ENCODE measurements at places on chromosomes 2 and 18.

DNA sequence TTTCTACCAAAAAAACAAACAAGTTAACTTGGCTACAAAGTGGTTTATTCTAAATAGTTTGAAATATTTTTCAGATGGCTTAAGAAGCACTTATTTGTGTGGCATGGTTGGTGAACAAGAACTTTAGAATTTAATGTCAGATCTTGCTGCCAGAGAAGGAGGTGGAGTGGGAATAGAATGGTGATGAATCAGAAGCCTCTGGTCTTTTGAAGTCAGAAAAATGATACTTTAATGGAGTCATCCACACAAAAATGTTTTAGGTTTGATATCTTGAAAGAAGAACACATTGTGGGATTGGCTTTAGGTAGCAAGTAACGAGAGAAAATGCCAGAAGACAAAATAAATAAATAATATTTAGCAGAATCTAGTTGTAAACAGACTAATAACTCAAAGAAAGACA lies 243.1 kb upstream of the FANCL start:
- no peak for DNase-seq

GRCh38 chr18:55432307-55433040 lies 155.5 kb downstream of the TCF4 start:
- DNase-seq, result no peak

GRCh38 chr2:35973132-35973736 lies 382.3 kb upstream of the CRIM1 start:
- no peak for DNase-seq

DNA sequence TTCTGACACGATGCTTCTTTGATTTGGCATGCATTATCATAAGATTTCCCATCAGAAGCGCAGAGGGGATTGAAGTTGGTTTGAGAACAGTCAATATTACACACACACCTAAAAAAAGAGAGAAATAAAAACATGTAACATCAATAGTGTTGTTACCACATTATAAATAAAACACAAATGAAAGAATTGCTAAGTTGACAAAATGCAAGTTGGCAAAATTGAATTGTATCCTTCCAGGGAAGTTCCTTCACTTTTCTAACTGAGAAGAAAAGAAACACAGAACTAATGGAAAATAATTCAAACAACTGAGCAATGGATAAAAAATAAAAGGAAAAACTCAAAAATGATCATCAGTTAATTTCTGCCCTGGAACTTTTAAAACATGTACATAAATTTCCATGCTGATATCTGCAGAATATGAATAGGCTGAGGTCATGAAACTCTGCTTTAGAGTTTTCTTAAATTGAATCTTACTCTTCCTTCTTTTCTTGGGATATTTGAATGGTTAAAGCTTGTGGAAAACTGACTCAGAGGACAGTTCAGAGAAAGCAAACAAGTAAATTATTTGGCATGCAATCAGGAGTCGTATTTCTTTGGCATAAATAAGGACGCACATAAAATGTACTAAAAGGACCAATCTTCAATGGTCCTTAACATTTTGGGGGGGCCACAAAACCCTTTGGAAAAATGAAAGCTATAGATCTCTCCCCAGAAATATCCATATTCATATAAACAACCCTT lies 152.4 kb upstream of the CAVIN2 start:
- no peak for DNase-seq

DNA sequence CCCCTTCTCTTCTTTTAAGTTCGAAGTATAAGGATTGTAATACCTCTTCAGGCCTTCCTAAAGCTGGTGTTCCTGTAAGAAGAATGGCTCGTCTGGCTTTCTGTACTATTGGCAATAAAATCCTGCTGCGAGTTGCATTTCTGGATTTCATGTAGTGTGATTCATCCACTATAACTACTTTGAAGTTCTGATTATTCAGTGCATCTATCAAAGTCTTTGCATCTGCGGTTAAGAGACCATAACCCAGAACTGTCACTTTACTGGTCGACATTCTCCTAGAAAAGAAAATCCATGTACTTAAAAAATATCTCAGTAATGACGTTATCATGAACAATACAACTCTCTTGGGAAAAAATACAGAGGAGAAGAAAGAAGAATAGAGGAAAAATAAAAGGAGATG lies 181.1 kb downstream of the ZRANB3 start:
- no peak for DNase-seq

DNA sequence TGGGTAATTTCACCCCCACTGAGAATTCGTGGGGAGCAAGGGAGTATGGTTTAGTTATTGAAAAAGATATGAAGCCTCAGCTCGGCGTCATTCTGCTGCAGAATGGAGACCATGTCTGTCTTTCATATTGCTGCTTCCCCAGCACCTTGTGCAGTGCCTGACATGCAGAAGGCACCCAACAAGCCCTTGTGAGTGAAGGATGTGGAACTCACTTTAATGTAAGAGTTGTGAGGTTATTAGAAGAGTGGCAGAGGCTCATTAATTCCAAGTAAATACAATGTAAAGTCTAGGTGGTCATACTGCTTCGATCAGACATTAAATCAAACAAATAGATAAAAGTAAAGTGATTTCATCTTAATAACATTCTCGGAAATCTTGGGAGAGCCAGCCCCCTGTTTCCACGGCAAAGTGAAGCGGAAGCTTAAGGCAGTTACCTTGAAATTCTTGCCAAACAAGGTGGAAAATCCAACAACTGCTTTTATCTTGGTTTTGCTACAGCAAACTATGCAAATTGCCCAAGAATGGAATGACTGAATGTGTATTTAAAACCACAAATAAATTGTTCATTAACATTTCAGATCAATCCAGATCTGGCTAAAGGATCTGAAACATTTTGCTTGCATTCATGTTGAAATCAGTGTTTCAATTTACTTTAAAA lies 9.6 kb downstream of the CFAP221 start:
- no peak for DNase-seq

- DNase-seq, result no peak
Measured at GRCh38 chr2:188784269-188784762, 189.9 kb upstream of the COL3A1 start.

DNA sequence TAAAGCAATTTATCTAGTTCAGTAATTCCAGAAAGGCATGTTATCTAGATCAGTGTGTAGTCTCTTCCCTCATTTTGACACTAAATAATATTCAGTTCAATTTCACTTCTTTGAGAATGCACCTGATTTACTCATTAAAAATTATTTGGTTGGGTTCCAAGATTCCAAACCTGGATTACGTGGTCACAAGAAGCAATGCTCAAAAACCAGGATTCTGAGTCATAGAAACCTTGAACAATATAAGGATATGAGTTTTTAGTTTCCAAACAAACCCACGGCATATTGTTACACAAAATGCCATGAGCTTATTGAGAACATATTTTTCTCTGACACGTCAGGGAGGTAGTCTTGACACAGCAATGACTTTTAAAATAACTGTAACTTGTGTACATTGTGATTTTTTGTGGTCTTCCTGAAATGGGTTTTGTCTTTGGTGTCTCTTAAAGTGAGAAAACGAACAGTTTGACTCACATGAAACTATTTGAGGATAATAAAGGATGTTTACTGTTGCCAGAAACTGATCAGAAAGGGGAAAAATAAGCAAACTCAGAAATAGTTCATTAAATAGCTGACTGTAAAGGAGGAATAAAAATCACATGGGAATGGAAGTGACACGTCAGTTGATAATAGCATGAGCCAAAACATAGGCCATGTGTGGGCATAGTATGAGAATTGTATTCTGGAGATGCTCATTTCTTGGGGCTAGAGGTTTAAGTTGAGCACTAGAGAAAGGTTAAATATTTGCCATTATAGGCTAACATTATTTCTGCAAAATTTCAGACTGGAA lies 617.7 kb upstream of the CDH2 start:
- no peak for DNase-seq

DNA sequence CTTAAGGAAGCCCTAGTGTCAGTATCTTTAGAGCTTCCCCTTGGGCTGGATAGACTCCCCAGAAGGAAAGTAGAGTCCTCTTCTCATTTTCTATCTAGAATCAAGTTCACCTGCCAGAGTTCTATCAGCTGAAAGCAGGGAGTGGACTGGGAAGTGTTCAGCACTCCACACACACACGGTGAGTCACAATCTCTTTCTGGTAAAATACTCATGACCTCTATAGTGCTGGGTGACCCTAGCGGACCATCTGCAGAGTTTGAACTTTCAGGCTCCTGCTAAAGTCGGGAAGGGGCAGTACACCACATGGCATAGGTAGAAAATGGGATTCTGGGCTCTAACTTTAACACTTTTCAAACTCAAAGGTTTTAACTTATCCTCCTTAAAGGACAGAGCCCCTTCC lies 43.3 kb downstream of the SAP130 start:
- DNase-seq, result no peak

DNA sequence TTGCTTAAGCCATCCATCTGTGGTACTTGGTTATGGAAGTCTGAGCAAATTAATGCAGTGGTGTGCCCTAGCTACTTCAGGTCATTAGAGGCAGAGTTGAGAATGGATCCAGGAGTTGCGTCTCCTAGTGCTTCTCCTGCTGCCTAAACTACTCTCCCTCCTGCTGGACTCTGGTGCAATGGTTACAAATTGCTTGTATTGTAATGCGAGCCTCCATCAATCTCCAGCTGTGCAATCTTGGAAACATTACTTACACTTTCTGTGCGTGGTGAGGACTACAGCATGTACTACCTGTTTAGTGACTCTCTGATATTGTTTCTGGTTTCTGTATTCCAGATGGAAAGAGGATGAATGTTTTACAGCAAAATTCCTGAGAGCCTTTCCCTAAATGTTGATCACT lies 119.0 kb upstream of the CYRIA start:
- DNase-seq, result no peak

DNA sequence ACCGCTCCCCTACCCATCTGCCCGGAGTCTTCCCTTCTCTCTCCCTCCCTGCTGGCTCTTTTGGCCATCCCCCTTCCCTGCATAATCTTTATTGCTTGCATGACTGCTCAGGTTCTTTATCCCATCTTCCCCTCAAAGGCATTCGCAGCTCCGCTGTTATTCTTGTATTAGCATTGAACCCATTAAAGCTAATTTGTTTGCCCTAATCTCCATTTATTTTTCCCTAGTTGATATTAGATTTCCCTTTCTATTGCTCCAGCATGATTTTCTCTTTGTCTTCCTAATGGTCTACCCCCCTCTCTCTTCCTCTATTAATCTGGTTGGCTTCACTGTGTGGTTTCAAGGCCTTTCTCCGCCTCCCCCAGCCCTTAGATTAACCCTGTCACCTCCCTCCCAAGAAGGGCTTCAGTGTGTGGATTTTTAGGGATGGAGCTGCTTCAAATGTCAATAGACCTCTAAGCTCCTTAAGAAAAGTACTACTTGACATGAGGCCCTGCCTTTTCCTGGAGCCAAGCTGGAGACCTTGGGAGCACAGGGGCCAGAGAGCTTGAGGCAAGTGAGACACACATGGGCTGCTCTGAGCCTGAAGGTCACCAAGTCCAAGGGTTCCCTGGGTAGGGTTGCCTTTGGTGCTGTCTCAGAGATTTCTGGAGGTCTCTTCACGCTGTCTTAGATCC lies 20.1 kb downstream of the PAX8 start:
- no peak for DNase-seq

GRCh38 chr2:170707821-170708795 lies 7.0 kb upstream of the SP5 start:
- no peak for DNase-seq

- no peak for DNase-seq
Measured at GRCh38 chr2:209579230-209579749, 155.4 kb downstream of the MAP2 start.

GRCh38 chr2:191666732-191667131 lies 11.2 kb upstream of the NABP1 start:
- DNase-seq, result no peak

DNA sequence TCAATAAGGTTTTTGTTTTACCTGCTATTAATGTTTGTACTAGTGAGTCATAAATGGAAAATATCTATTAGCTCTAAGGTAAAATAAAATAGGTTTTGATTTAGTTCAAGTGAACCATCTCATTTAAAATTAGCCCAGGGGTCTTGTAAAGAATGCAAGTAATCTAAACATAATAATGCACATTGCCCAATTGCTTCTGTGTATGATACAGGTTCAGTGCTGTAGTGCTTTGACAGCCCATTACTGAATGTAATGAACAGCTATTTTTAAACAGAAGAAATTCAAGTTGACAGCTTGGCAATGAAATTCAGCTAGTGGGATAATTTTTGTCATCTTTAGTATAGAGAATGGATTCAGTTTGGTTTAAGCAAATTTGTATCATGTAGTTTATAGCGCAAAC lies 91.5 kb downstream of the CAMKMT start:
- no peak for DNase-seq

- DNase-seq, result no peak
Measured at GRCh38 chr2:121283670-121284462, 1.1 kb downstream of the TFCP2L1 start.

DNA sequence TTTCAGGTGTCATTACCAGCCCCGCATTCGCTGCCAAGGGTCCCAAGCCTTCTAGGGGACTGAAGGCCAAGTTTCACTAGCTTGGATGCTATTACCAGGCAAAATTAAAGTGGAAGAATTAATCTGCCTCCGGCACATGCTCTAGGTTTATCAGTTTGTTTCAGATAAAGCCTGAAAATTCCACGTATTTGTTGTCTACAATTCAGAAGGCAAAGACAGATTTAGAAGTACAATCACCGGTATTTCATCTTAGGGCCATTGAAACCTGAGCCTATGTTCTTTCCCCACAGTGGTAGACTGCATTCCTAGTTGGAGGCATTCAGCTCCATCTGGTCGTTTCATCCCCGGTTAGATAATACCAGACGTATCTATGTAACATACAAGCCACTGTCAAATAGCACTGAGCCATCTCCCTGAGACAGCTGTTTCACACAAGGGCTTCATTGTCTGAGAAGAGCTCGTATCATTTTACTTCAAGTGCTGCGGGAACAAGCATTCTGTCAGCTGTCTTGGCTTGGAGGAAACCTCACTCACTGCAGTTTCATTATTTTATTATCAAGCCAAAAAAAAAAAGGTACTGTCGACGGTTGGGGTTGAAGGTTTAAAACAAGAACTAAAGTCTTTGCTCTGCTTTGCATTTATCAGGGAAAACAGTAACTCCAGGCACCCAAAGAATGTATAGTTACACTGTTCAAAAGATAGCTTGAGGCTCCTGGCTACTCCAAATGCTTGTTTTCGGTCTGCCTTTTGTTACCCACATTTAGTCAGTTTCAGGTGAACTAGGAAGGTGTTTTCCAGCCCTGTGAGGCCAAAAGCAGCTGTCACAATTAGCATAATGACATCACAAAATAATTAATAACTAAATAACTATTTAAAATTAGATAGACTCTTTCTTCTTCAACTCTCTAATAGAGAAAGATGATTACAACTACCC lies 76.7 kb downstream of the TGIF1 start:
- DNase-seq, result no peak

GRCh38 chr2:130878933-130879332 lies 42.2 kb downstream of the ARHGEF4 start:
- no peak for DNase-seq

DNA sequence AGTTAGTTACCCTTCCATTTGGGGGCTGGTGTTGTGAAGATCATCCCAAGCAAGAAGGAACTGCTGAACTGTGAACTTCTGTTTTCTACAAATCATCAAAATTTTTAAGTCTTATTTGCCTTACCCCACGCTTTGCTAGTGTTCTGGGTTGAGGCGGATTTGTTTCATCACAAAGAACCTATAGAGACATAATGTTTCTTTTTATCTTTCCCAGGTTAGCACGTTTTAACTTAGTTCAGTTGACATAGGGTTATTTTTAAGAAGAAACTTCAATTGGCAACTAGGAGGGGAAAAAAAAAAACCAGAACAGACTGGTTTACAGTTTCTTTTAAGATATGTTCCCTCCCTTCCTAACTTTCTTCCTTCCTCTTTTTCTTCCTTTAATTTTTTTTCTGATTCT lies 31.1 kb upstream of the CERS6 start:
- DNase-seq, result no peak

Measured in stimulated activated CD8-positive, alpha-beta memory T cell treated with anti-CD3 and anti-CD28 coated beads, Interleukin-15, amount 100 ng/mL, for 1 hour (primary cell).